ENCODE measurements at places on chromosomes 11 and 22.

- DNase-seq, result no peak
Measured at GRCh38 chr22:39570226-39570625, 327 bp upstream of the CACNA1I start.

DNA sequence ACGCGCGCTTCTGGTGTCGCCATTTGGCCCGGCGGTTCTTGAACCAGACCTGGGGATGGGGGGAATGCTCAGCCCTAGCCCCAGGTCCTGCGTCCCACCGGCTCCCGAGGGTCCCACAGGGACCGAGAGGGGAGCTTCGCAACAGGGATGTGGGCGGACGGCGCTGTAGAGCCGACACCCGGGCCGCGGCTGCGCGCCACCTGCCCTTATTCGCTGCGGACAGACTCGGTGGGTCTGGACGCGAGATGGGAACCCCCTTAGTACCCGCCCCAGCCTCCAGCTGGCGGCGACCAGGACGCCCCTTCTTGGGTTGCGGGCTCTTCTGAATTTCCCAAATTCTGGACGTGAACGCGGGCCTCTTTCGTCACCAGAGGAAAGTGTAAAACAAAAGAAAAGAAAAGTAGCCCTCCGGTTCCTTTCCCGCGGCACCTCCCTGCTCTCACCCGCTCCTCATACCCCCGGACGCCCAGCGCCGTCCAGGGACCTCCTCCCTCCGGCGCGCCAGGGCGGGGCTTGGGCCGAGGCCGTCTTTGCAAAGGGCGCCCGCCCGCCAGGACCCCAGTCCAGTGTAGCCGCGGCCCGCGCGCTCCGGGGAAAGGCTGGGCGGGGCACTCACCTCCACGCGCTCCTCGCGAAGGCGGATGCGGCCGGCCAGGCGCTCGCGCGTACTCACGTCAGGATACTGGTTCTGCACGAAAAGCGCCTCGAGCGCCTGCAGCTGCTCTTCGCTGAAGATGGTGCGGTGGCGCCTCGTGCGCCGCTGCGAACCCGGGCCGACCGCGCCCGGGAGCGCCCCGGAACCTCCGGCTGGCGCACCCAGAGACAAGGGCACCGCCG lies 827 bp downstream of the GSC2 start:
- no peak for DNase-seq

GRCh38 chr11:79232346-79232745 lies 208.5 kb downstream of the TENM4 start:
- DNase-seq, result no peak

DNA sequence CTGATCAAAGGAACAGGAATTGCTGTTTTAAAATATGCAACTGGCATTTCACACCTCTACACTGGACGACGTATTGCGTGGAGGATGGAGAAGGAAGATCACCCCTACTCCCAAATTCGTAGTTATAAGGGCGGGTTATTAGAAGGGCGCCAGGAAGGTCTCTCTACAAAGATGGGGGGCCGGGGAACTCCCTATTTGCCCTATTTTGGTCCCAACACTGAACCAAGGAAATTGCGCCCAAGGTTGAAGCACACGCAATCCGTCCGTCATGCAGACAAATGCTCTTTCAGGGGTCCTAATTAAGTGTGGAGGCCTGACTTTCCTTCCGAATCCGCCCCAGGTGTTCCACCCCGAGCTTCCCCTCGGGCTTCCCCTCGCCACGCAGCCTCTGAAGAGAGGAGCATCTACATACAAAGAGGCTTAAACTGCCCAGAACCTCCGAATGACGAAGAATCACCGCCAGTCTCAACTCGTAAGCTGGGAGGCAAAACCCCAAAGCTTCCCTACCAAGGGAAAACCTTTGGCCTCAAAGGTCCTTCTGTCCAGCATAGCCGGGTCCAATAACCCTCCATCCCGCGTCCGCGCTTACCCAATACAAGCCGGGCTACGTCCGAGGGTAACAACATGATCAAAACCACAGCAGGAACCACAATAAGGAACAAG lies 396 bp downstream of the NPAT start:
- no peak for DNase-seq

DNA sequence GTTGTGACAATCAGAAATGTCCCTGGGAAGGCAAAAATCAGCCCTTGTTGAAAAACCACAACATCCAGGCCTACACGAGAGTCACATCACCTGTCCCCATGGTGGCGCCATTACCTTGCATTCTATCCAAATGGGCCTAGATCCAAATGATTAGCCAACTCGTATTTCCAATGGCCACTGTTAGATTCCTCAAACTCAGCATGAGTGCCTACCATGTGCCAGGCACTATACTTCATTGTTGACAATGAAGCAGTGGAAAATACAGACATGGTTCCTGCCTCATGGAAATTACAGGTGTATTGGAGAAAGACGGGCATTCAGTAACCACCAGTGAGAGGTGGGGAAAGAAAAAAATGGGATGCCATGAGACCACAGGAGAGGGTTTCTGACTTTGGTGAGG lies 29.8 kb upstream of the CREB3L1 start:
- peak; percentile 52 for DNase-seq
